ENCODE measurements at places on chromosomes 1 and 21. TPM values are rescaled to one million over a fixed set of nuclear protein-coding genes. Genes with fewer than 3 reads are reported as not detected.

GBP7 gene
- not detected for total RNA-seq

OR2G6 gene
- not detected for total RNA-seq

FMOD gene
- total RNA-seq = 28.9 TPM

PPM1J gene
- total RNA-seq = 0.30 TPM

A3GALT2 gene
- not detected for total RNA-seq

GSTM1 gene
- total RNA-seq = not detected

CA14 gene
- 0.38 TPM for total RNA-seq

RAB3B gene
- 0.06 TPM for total RNA-seq

SLC30A1 gene
- total RNA-seq = 14.8 TPM

BATF3 gene
- 12.8 TPM for total RNA-seq

HHIPL2 gene
- total RNA-seq = 0.97 TPM

RBP7 gene
- 8.5 TPM for total RNA-seq

TDRD5 gene
- total RNA-seq = 0.15 TPM

CLIC6 gene
- 23.5 TPM for total RNA-seq

MX2 gene
- total RNA-seq = 35.5 TPM

ATP1A4 gene
- 1.1 TPM for total RNA-seq

SLC25A44 gene
- 17.7 TPM for total RNA-seq

PLA2G2C gene
- not detected for total RNA-seq

FH gene
- total RNA-seq = 42.1 TPM

FCGR2B gene
- 31.9 TPM for total RNA-seq

MYBPH gene
- not detected for total RNA-seq

CYP4Z1 gene
- 1.4 TPM for total RNA-seq

KRTAP21-2 gene
- total RNA-seq = not detected

PTPN7 gene
- 8.5 TPM for total RNA-seq

NBPF12 gene
- total RNA-seq = 14.6 TPM

ITLN2 gene
- total RNA-seq = 30.7 TPM

All from lower lobe of right lung (tissue), 2 donors.